ENCODE measurements at places on chromosomes 3 and 15.

- DNase-seq = no peak
Observed at GRCh38 chr3:67640023-67640660, 14.3 kb downstream of the SUCLG2 start.

- DNase-seq = no peak
Observed at GRCh38 chr3:49566312-49566711, 12.0 kb downstream of the BSN start.

- no peak for DNase-seq
Observed at GRCh38 chr3:23646184-23646920, 159.4 kb upstream of the UBE2E1 start.

GRCh38 chr15:101373577-101373976 lies 78.5 kb upstream of the SNRPA1 start:
- DNase-seq = no peak

DNA sequence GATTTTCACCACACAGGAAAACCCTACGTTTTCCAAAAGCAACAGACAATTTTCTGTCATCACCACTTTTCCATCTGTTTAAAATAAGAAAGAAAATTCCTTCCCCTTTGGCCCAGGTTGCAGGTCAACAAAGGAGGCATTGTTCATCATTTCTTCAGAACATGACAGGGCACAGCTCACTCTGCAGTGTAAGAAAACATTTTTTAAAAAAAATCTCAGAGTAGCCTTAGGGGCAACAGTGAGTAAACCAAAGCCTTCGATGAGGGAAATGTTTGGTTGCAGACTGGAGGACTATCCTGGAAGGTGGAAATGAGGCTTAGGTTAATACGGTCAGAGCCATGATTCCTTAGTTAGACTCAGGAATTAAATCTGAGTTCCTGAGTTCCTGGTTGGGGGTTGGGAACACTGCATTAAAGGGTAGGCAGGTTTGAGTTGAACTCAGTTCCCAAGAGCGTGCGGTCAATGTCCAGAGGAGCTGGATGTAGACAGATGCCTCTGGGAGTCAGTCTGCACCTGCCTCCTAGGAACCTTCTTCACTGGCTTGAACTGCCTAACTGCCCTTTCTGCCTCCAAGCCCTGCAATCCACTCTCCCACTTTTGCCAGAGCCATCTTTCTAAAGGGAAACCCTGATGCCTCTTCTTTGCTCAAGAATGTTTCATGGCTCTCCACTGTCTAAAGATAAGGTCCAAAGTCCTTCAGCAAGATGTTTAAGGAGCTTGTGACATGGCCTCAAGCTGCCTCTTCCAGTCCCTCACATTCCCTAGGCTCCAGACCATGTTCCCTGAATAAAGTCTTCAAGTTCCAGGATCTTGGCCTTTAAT lies 3.3 kb upstream of the HES1 start:
- no peak for DNase-seq

DNA sequence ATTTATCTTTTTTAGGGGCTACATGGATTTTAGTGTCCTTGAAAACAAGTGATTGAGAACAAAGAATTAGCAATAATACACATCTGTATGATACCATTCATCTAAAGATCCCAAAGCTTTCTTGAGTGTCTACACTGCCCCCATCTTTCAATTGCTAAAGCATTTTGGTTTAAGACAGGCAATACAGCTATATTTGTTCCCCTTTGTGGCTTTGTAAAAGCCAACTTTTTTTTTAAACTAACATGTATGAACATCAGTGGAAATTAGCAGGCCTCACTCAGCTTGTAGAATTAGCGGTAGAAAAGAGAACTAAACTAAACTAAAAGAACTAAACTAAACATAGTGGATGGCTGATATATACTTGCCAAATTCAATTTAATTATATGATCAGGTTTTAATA lies 449.6 kb downstream of the MECOM start:
- no peak for DNase-seq

All from effector memory CD4-positive, alpha-beta T cell (primary cell).